ENCODE measurements at places on chromosomes 12 and 14.

- DNase-seq = no peak
These were observed 253.4 kb downstream of the BTG1 start for GRCh38 chr12:91892081-91892855.

- DNase-seq = no peak
These were observed 222.6 kb downstream of the RGS6 start for GRCh38 chr14:72154645-72155378.

DNA sequence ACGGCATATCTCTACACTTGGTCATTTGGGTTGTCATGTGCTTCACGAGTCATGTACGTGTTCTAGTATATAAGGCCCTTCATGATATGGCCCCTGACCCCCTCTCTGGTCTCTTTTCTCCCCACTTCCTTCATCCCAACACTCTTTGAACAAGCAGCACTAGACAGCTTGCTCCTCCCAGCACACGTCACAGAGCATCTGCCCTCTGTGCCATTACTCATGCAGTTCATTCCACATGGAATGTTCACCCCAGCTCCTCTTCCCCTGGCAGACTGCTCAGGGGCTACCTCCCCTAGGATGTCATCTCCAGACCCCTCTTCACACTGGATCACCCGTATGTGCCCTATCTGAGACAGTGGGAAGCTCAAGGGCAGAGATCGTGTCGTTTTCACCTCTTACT is 14.1 kb upstream of the LRP1-AS start:
- DNase-seq = no peak

- no peak for DNase-seq
These were observed 11.8 kb downstream of the SLC25A47 start for GRCh38 chr14:100334904-100335303.

- DNase-seq = no peak
These were observed 6.8 kb upstream of the CCDC177 start for GRCh38 chr14:69581316-69581935.

DNA sequence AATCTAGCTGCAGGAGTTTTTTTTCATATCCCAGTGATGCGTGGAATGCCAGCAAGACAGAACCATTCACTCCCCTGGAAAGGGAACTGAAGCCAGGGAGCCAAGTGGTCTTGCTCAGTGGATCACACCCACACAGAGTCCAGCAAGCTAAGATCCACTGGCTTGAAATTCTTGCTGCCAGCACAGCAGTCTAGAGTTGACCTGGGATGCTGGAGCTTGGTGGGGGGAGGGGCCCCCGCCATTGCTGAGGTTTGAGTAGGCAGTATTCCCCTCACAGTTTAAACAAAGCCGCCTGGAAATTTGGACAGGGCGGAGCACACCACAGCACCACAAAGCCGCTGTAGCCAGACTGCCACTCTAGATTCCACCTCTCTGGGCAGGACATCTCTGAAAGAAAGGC is 86.9 kb upstream of the STXBP6 start:
- no peak for DNase-seq

- DNase-seq = no peak
These were observed 211.5 kb downstream of the PHLDA1 start for GRCh38 chr12:75820071-75820470.

DNA sequence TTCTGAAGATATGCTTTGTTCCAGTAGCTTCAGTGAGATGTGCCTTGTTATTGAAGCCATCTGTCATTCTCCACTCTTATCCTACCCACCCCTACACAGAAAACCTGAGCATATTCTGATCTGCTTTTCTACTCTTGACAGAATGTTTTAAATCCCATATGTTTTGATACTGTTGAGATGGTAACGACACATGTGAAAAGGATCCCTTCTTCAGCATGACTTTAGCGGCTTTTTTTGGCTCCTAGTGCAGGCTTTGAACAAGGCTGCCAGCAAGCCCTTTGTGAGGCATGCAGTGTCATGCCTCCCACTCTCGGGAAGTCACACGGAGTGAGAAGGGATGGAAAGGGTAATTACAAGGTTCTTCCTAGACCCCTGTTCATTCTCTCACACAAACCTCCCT is 228.8 kb upstream of the RGS6 start:
- DNase-seq = no peak

GRCh38 chr12:118851891-118852290 is 129.4 kb upstream of the SRRM4 start:
- no peak for DNase-seq

- DNase-seq = no peak
These were observed 92.3 kb upstream of the BCAT1 start for GRCh38 chr12:25041006-25041741.

- no peak for DNase-seq
These were observed 87.8 kb downstream of the SPRING1 start for GRCh38 chr12:116650062-116650461.

GRCh38 chr12:24780697-24781368 is 168.1 kb downstream of the BCAT1 start:
- DNase-seq = no peak

DNA sequence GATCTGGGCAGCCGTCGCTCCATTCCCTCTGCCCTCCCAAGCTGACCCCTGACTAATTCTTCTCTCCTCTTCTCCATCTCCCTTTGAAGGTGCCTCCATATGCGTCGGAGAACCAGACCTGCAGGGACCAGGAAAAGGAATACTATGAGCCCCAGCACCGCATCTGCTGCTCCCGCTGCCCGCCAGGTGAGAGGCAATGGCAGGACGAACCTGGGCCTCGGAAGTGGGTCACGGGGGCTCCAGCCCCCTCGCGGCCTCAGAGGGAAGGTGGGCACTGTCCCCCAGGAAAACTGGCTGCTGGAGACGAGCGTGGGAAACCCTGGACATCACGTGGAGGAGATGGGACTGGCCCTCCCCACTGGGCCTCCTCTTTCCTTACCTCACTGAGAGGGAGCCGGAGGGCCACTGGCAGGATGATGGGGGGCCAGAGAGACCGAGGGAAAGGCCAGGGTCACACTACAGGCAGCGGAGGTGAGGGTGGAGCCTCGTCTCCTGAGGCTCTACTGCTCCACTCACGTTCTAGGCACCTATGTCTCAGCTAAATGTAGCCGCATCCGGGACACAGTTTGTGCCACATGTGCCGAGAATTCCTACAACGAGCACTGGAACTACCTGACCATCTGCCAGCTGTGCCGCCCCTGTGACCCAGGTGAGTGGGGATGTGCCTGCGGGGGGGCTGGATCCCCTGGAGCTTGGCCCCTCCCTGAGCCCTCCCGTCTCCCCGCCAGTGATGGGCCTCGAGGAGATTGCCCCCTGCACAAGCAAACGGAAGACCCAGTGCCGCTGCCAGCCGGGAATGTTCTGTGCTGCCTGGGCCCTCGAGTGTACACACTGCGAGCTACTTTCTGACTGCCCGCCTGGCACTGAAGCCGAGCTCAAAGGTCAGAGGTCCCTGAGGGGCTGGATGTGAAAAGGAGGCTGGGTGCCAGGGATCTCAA is 806 bp downstream of the LTBR start:
- no peak for DNase-seq

Data from NCI-H1436 (cell line).